ENCODE measurements at places on chromosomes 16 and 17.
A peak's percentile ranks its signal among the peaks of the same experiment; 100 is the strongest.

DNA sequence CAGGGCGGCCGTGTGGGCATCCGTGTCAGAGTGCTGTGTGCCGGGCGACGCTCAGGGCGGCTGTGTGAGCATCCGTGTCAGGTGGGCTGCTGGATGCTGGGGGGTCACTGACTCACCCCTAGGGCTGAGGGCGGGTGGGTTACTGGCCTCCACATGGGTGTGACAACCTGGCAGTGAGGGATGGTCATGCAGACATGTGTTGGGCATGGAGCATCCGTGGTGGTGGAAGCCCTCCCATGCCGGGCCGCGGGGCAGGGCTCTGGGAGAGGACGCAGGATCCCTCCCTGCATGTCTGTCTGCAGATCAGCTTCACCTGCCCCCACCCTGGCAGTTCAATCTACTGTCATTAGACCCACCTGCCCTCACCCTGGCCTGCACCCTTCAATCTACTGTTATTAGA is 56.3 kb downstream of the METRNL start:
- DNase-seq: no peak

DNA sequence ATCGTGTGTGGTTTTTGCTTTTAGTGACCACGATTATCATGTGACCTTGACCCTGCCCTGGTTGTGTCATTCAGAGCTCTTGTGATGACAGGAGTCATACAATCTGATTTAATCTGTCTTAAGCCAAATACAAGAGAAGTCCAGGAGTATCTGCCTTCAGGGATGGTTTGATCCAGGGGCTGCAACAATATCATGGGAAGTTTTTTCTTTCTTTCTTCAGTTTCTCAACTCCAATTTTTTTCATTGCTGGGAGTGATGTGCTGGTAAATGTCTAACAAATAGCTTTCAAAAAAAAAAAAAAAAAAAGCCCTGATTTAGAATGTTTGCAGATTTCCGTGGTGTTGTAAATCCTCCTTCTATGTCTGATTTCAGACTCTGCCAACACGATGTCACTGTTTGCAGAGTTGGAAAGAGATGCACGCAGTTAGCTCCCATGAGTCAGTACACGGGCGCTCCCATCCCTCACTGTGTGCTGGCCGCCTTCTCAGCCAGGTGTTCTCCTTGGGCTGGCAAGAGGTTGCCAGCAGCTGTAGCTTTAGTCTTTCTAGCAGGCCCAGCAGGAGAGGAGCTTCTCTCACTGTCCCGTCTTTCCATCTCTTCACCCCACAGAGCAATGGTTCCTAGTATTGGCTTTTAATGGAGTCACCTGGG is 229.7 kb downstream of the SNX29 start:
- peak; percentile 27 for DNase-seq

DNA sequence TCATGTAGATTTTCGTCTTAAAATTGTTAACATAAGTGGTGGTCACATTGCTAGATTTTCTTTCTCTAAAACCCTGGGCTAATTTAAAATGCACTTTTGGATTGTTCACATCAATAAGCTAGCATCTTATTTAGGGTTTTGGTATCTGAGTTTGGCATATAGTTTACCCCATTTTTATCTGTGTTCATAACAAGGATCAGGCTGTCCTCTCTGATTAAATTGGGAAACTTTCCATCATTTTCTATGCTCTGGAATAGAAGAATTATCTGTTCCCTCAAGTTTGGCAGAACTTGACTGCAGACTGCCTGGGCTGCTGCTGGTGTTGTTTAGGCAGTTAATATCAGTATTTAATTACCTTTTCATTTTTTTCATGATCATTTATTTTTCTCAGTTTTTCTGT is 1.8 kb downstream of the SPECC1 start:
- DNase-seq: no peak

GRCh38 chr17:29005936-29006511 is at the start of gene SEZ6:
TSS of gene SEZ6 (minus strand) at chr17:29006033. CDS start at chr17:29005869, 164 bp downstream.
- DNase-seq: peak; percentile 95

DNA sequence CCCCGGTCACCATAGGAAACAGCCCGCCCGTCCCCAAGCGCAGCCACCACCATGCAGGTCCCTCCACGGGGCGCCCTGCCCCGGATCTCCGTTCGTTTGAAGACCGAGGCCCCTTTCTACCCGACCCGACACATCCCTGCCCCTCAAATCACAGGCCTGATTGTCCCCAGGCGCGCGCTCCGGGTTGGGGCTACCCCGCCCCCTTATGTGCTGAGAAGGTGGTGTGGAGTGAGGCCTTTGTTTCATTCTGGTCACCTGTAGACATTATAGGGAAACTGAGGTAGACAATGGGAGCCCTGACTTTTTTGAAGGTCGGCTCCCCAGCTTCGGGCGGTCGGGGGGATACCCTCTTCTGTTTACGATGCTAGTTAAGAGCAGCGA is 763 bp upstream of the ACTG1 start:
- DNase-seq: peak; percentile 53

GRCh38 chr17:45906237-45906636 is 11.9 kb downstream of the MAPT start:
- DNase-seq: no peak

DNA sequence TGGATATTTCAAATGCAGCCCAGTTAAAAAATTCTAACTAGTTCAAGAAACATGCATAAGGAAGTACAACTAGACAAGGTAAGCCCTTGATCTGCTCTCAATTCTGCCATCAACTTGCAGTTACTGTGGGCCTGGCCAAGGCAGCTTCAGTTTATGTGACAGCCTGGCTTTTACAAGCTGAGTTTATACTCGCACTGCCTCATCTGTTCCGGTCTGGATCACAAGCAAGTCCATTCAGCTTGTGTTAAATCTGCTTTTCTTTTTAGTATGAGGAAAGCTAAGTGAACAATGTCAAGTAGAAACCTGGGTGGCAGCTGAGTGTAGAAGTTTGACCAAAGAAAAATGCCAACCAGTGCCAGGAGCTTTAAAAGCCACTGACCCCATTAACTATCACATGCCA is 76.6 kb upstream of the CORO6 start:
- DNase-seq: no peak

DNA sequence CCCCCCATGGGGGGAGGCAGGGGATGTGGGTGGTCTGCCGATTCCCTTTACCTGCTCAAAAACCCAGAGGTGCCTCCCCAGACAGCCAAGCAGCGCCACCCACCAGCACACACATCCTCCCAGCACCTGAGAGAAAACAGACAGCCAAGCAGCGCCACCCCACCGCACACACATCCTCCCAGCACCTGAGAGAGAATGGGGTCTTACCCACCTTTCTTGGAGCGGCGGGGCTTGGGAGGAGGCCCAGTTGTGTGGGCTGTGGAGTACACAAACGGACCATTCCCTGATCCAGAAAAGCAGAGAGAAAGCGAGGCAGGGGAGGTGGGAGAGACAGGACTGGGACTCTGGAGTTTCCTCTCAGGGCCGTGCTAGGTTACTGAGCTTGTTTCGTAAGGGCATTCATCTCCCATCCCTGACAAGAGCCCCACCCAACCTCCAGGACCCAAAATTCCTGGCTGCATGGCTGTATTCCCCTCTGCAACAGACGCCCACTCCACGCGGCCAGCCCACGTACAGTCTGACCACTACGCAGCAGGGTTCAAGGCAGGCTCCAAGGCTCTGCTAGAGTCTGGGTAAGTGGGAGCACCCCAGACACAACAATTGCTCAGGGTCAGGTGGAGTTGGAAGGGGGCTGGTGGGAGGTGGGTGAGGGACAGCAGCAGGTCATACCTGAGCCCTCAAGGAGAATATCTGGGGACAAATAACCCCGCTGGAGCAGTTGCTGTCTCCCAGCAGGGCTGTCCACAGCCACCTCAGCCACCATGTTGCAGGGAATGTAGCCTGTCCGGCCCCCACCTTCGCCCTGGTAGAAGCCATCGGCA is 22.3 kb downstream of the TSPOAP1 start:
- no peak for DNase-seq

DNA sequence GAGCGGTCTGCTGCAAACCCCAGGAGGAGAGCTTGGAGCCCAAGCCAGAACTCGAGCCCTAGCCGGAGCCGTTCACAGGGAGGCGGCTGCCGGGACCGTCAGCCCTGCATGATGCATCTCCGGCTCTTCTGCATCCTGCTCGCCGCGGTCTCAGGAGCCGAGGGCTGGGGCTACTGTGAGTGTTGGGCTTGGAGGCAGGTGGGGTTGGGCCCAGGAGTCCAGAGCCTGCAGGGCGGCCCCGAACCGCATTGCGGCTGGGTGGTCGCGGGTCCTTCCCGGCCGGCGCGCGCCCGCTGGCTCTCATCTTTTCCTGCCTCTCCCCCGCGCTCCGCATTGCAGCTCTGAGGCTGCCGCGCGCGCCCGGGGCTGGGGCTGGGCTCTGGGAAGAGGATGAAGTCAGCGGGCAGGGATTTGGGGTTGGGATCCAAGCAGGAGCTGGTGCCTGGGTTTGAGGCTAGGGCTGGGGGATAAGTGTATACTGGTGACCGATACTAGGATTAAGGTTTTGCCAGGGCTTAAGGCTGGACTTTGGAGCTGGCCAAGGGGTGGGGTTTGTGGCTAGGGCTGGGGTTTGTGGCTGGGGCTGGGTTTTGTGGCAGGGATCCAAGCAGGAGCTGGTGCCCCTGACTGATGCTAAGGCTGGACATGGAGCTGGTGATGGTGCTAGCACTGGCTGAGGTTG is 532 bp downstream of the CNTNAP1 start:
- DNase-seq: peak; percentile 41

- no peak for DNase-seq
Measured at GRCh38 chr16:6498858-6499257, 833.8 kb upstream of the RBFOX1 start.

DNA sequence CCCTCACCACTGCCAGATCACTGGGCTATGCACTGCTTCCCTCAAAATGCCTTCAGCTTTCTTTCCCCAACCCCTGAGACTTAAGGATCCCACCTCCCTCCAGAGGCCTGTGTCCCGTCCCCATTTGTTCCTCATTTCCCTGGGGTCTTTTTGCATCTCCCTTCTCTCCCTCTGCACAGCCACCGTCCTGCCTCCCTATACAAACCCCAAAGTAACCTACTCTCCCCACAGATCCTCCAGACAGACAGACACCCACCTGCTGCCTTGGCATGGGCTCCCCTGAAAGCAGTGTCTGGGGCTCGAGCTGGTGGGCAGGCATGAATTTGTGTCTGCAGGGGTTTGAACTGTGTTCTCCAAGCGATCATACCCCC is 69.4 kb upstream of the TNRC6C start:
- DNase-seq: no peak

DNA sequence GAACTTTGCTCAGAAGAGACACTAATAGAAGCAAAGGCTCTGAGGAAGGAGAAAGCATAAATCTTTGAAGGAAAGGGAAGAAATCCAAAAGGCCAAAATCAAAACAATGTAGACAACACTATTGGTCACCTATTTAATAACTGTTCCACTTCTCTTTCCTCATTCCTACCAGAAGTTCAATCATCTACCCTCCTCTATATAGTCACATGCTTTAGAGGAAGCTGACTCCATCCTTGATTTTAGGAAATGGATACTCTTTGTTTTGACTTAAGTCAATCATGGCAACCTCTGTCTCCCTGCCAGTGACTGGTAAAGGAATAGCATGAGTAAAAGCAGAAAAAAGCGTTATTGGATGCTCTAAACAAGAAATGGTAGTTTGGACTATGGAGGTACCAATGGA is 7.3 kb downstream of the BRIP1 start:
- DNase-seq: peak; percentile 55
